ENCODE measurements at places on chromosomes 3 and 15.

- no peak for DNase-seq
Observed at GRCh38 chr3:153925841-153926514, 195.2 kb upstream of the ARHGEF26 start.

- no peak for DNase-seq
Observed at GRCh38 chr3:120173056-120173675, 78.9 kb upstream of the GSK3B start.

- DNase-seq = no peak
Observed at GRCh38 chr3:147361454-147362420, 44.6 kb downstream of the ZIC4 start.

- DNase-seq = no peak
Observed at GRCh38 chr3:88044411-88044810, 14.4 kb downstream of the CGGBP1 start.

DNA sequence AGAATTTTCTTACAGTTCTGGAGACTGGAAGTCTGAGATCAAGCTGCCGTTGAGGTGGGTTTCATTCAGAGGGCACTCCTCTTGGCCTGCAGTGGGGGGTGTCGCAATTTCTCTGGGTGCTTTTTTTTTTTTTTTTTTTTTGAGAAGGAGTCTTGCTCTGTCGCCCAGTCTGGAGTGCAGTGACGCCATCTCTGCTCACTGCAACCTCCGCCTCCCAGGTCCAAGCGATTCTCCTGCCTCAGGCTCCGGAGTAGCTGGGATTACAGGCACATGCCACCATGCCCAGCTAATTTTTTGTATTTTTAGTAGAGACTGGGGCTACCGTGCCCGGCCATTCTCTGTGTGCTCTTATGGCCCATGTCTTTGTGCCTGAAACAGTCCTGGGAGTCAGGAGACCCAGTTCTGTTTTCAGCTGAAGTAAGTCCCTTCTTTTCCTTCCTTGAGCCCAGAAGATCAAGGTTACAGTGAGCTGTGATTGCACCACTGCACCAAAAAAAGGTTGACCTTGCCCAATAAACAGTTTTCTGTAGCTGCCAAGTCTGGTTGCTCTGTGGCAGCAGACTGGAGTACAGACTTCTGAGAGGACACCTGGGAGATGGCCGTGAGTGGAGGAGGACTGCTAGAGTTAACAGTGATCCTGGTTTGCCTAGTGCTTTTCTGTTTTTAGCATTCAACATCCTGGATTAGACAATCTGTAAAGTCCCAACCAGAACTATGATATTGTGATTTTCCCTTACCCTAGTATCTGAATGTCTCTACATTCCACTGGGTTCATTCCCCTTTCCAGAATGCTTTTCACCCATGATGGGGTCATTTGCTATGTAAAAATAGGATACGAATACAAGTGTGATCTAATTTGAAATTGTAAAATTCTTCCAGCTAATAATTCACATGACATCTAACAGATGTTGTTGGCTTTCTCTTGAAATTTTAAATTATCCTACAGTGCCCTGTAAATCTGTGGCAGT is 76.6 kb upstream of the RNF7 start:
- DNase-seq = no peak

- no peak for DNase-seq
Observed at GRCh38 chr3:129068291-129068886, 7.8 kb downstream of the GP9 start.

- DNase-seq = no peak
Observed at GRCh38 chr3:169686874-169687273, 23.4 kb upstream of the MECOM start.

DNA sequence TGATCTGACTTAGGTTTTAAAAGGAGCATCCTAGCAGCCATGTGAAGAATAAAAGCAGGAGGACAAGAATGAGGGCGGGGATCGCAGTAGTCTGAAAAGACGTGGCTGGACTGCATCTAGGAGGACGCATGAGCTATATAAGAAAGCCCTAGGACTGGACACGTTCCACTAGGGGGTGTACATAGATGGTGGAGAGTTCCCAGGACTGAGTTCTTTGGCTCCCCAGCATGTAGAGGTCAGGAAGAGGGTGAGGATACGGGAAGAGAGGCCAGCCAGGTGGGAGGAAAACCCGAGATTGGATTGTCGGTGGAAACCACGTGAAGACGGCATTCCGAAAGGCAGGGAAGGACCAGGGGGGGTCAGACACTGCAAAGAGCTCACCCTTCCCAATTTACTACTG is 64.2 kb upstream of the CFAP161 start:
- DNase-seq = no peak

GRCh38 chr15:81064253-81064652 is 63.5 kb downstream of the TLNRD1 start:
- no peak for DNase-seq

GRCh38 chr3:120928991-120929390 is 21.0 kb downstream of the STXBP5L start:
- no peak for DNase-seq

DNA sequence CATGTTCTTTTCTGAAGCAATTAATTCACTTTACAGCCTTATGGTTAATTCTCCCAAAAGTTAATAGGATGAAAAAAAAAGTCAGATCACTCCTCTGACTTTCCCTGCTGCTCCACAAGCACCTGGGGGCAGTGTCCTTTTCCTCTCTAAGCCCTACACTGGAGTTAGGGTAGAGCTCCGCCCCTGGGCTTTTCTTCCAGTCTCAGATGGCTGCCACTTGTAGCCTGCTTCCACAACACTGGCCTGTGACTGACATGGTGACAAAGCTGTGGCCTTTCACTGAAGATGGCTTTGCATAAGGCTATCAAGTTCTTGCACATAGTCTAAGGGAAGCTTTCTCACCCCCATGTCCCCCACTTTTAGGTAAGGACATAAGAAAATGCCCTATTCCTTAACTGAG is 1.3 kb upstream of the MON1A start:
- DNase-seq = no peak

DNA sequence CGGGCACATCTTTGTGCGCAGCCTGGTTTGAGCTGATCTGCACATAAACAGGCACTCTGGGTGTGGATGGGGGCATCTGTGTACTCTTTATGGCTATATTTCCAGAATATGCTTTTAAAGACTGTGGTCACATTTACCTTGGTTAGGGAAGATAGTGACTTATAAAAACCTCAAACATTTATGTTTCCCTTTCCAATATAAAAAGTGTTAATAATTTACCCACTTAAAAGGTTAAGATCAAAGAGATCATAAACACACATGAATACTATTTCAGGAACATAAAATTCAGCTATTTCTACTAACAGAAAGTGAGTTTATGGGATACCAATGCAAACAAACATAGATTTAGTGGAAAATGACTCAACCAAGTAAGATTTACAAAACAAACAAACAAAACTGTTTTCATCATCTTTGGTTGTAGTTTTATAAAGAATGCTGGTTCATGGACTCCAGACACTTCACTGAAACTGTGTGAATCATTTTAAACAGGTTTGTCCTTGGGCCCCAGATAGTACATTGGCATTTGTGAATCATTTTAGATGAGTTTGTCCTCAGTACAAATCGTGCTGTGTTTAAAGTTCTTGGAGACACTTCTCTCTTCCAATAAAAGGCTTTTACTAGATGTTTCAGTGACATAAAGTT is 253.5 kb upstream of the CTDSPL start:
- no peak for DNase-seq

DNA sequence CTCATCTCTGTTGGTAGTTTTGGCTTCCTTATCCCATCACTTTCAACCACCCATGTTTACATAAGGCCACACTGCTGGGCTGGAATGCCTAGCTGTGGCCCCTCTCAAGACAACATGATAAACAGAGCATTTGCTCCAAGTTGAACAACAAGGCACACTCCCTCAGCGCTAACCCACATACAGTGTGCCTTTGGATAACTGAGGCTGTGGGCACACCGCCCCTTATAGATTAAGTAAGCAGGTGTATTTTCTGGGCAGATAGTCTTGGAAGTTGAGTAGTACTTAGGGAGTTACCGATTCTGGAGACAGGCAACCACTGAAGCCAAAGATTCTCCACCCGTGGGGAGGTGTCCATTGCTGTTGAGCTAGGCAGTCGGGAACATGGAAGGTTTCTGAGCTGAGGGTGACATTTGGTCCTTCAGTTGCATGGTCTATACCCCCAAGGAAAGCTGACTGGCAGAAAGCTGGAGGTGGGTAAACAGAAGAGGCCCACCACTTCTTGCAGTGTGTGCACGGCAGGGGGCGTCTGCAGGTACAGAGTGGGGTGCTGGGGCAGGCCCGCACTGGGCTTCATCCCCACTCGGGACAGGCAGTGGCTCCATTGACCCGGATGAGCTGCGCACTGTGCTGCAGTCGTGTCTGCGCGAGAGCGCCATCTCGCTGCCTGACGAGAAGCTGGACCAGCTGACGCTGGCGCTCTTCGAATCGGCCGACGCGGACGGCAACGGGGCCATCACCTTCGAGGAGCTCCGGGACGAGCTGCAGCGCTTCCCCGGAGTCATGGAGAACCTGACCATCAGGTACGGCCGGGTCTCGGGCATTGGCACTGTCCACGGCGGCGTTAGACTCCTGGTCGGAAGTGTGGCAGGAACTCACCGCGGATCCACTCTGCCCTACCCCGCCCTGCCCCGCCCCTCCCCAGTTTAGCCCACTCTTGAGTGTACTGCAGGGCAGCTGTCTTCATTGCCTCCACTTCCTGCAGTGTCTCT is 16.8 kb downstream of the NOX5 start:
- no peak for DNase-seq

DNA sequence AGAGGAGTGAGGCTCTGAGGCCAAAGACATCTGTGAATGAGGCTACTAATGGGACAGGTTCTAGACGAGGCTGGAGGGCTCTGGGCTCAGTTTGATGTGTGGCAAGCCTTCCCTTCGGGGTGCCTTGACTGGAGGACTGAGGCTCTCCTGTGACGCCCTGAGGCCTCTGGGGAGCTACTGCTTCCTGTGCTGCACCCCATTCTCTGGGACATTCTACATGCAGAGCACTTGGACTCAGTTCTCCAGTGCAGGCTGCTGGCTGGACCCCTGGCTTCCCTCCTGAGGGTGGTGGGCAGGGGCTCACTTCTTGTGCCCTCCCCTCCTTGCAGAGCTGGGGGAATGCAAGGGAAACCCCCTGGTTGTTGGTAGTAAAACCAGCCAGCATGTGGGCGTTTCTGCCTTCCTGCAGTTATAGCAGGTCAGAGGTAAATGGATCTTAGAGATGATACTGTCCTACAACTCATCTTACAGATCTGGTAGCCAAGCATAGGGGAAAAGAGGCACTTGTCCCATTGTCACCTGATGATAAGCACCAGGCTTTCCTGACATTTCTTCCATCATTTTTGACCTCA is 133.3 kb downstream of the CHDH start:
- DNase-seq = no peak

DNA sequence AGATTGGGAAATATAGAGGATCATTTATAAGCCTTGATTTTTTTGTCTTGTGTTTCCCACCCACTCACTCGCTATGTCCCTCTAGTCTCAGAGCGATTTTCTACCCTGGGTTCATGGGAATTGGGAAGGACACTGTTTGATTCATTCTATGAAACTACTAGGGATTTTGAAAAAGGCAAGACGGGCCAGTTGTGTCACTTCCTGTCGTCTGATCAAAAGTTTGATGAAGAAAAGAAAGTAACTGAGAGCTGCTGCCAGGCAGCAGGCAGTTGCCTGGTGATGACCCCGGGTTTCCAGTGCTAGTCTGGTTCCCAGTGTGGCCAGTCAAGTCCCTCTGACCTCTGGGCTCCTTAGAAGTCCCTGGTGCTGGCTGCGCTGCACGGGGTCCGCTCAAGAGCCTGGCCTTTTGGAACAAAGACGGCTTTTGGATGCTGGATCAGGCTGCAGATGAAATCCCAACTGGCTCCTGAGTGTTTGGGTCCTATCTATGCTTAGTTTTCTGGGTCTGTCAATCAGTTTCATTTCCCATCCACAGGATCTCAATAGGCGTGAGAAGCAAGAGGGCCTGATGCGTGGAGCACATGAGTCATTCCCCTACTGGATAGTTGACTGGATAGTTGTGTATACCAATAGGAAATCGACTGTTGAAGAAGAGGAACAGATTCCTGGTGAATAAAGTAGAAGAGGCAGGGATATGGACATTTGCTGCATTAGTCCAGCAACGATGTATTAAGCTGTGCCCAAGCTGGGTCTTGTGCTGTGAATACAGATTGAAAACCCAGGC is 89.7 kb downstream of the EEFSEC start:
- no peak for DNase-seq

- DNase-seq = no peak
Observed at GRCh38 chr15:83322061-83322460, 37.6 kb upstream of the BNC1 start.
